Erythroblast (primary cell): ENCODE measurements at places on chromosomes 5 and 9.
A peak's percentile ranks its signal among the peaks of the same experiment; 100 is the strongest.

DNA sequence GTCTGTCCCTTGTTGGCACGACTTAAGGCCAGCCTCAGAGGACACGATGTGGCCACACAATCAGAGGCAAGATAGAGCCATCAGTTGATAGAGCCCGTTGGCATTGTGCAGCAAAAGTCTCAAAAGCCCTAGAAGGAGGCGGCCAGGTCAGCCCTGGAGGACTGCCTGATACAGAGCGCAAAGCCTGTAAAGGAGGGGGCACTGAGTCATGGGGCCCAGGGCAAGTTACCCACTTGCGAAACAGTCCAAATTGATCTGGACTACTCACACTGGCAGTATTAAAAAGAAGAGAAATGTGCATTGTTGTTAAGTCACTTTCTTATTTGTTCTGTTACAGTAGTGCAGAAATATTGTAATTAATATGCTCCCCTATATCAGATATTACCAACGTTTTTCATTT lies 51.5 kb downstream of the KLF9 start:
- DNase-seq: no peak

GRCh38 chr5:14153071-14153864 lies 10.1 kb downstream of the TRIO start:
- DNase-seq: peak; percentile 33

GRCh38 chr9:2466703-2467102 lies 154.9 kb upstream of the VLDLR start:
- DNase-seq: no peak

- no peak for DNase-seq
These were observed 113.3 kb upstream of the LHFPL2 start for GRCh38 chr5:78761840-78762239.

GRCh38 chr5:38532165-38532669 lies 24.2 kb downstream of the LIFR start:
- DNase-seq: no peak

DNA sequence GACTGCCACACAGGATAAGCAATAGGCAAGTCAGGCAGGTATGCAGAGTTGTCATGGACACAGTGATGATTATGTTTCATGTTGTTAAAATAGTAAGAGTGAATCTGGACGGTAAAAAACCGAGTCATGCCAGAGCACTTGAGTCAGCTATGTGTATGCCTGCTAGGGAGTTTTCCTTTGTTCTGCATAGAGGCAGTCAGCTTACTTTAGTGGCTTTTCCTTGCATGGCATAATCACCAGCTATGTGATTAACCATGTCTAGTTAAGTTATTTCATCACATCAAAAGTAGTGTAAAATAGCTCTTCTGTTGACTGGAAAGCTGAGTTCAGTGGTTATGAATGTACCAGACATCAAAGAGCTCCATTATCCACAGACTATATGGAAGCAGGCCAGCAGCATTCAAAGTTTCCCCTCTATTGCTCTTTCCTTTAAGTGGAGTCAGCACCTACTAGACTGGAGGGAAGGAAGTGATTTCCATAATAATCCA lies 989.8 kb downstream of the TLE1 start:
- DNase-seq: no peak

DNA sequence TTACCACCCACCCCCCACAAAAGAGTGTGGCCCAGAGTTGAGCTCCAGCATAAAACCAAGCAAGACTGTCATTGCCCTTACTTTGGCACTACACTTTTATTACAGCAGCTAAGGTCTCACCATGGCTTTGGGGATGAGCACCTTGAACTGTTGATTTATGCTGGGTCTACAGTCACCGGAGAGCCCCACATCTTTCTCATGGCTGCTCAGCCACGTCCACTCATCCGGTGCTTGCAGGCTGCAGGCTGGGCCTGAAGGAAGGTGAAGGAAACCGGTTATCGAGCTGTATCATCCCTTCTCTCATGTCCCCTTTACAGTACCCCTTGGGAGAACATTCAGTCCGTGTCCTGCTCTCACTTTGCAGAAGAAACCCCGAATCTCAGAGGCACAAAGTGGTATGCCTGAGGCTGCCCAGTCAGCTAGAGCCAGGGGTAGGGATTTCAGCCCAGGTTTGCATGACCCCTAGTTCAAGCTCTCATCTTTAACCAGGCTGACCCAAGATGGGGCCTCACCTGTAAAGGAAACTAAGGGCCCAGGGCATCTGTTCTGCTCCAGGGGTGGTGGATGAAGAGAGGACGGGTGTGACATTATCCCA lies 11.6 kb downstream of the TMOD1 start:
- no peak for DNase-seq

GRCh38 chr5:119243888-119244287 lies 111.9 kb upstream of the TNFAIP8 start:
- DNase-seq: no peak

DNA sequence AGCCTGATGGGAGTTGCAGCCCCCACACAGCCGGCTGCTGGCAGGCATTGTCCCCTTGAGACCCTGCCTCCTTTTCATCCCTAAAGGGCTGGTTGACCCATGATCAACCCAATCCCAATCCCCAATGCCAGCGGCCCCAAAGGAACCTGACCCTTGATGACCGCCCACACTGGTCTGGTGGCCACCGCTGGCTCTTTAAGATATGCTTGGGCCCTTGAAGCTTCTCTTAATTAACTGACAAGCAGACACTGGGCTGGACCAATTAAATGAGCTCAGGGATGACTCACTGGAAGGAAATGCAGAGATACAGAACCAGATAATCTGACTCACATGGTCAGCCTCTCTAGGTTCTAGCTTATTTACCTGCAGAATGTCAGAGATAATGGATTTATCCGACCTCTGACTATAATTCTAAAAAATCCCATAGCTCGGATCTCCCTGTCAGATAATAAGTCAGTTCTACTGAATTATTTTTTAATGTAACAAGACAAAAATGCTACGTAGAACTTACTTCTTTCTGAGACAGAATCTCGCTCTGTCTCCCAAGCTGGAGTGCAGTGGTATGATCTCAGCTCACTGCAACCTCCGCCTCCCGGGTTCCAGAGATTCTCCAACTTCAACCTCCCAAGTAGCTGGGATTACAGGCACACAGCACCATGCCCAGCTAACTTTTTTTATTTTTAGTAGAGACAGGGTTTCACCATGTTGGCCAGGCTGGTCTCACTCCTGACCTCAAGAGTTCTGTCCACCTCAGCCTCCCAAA lies 11.1 kb upstream of the MLANA start:
- peak; percentile 55 for DNase-seq

- peak; percentile 77 for DNase-seq
These were observed 66.0 kb upstream of the CAMK4 start for GRCh38 chr5:111158105-111158744.

DNA sequence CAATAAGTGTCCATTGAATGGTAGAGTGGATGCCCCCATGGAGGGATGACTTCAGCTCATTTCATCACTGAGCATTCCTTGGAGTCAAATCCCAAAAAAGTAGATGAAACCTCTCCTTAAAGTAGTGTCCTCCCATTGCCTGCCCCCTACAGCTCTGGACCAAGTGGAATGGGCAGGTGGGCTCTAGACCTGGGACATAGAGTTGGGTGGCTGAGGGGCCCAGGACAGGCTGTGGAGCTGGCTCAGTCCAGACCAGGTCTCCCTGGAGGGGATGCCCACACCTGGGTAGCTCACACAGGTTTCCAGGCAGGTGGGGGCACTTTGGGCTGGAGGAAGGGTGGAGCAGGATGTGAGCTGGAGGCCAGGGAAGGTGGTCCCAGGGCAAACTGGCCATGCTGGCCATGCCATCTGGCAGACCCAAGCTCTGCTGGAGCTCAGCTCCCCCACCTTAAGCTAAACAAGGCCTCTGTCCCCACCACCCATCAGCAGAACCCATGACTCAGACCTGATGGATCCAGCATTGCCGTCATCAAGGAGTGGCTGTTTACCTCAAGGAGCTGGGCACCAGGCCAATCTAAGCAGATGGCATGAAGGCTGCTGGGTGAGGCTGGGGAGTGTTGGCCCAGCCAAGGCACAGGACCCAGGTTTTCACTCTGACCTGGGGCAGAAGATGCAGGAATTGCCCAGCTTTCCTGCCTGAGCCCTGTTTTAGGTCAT lies 6.2 kb upstream of the SPINK4 start:
- DNase-seq: peak; percentile 36
